NCI-H524 treated with DMSO at 0.1 percent for 48 hours (cell line): ENCODE measurements at places on chromosomes 16 and 17.

DNA sequence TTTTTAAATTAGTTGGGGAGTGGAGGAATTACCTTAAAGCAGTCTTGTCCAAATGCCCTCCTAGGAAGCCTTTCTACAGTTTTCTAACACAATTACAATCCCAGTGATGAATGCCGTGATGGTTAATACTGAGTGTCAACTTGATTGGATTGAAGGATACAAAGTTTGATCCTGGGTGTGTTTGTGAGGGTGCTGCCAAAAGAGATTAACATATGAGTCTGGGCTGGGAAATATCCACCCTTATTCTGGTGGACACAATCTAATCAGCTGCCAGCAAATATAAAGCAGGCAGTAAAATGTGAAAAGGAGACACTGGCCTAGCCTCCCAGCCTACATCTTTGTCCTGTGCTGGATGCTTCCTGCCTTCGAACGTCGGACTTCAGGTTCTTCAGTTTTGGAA, 12.2 kb downstream of the ORC6 start:
- DNase-seq: no peak

DNA sequence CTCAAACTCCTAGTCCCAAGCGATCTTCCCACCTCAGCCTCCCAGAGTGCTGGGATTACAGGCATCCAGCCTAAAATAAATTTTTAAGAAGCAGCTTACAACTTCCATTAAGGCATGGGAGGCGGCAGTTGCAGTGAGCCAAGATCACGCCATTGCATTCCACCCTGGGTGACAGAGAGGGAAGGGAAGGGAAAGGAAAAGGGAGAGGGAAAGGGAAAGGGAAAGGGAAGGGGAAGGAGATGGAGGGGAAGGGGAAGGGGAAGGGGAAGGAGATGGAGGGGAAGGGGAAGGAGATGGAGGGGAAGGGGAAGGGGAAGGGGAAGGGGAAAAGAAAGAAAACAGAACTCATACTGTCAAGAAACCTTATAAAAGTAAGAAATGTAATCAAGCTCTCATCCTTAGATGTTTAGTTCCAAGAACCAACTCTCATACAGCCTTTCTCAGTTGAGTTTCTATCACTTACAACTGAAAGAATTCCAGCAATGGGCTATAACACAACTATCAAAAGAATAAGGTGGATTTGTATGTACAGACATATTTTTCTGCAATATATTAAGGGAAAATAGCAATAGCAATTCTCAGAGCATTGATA, 43.1 kb downstream of the SHCBP1 start:
- DNase-seq: no peak

DNA sequence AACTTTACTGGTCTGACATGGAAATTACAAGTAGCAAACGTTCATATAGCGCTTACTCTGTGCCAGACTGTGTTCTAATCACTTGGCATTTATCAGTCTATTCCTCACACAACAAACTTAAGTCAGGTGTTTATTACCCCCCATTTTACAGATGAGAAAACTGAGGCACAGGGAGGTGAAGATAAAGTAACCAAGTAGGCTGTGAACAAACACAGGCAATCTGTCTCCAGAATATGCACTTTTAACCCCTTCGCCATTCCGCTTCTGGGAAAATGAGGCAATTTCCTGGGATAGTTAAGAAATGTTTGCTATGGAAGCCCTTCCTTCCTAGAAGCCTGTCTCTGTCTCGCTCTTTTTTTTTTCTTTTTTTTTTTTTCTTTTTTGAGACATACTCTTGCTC, 12.2 kb upstream of the CXCL16 start:
- no peak for DNase-seq

DNA sequence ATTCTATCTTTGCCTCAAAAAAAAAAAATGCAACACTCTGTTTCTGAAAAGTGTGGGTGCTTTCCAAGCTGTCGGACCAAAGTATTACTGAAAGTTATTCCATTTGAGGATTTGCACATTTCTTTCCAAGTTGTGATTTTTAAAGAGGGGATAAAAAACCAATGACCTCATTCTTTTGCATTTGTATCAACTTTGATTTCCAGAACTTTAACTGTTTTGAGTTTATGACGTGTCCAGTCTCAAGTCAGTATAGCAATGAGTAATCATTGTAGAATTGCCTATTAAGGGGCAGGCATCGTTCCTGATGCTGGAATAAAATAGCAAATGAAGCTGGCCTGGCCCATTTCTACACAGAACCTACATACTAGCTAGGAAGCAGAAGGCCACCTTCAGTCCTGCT, 229.6 kb upstream of the RBFOX1 start:
- DNase-seq: no peak

DNA sequence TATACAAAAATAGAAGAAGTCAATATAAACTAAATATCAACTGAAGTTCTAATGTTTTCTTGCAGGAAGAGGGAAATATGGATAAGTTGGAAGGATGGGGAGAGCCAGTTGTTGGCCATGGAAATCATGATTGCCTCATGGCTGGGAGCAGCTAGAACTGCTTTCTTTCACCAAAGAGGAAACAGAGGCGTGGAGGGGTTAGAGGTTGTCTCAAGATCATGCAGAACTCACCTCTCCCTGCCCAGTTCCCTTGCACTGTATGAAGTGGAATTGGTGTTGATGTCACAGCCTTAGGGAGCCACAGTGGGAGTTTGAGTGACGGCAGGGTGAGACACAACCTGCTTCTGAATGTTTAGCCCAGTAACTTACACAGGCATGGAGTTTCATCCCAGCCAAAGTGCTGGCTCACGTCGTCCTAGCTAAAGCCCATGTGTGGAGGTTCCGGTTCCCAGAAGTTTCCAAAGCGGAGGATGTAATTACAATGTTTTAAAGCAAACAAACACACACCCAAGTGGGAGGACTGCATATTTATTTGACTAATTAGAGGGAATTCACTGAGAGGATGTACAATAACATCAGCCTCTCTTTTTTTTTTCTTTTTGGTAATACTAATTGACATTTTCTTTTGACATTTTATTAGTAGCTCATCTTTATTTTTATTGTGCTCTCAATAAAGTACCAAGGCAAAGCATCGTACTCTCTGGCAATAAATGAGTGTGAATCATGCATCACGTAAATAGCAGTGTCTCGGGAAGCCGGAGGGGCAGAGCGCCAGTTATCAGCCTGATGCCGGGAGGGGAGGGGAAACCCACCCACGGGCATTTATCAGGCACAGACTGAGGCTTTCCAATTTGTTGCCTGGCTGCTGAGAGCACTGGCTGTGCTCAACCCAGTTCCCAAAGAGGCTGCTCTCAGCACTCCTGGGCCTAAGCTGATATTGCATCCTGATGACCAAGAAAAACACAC, 118.7 kb upstream of the CDH5 start:
- DNase-seq: no peak
